ENCODE measurements at places on chromosomes 3 and 15.

GRCh38 chr15:58396181-58396580 is 35.6 kb upstream of the LIPC start:
- no peak for DNase-seq

DNA sequence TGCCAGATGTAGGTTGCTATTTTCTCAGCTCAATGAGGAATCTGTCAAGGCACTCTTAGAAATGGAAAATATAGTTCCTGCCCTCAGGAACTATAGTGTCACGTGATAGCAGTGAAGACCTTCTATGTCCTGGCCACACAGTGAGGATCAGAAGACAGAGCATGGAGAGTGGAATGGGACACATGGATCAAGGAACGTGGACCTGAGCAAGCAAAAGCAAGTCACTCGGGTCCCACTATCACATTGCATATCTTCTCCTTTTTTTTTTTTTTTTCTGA is 21.2 kb downstream of the SMAD3 start:
- no peak for DNase-seq

- no peak for DNase-seq
These were observed 120.3 kb downstream of the ASB7 start for GRCh38 chr15:100722551-100723314.

DNA sequence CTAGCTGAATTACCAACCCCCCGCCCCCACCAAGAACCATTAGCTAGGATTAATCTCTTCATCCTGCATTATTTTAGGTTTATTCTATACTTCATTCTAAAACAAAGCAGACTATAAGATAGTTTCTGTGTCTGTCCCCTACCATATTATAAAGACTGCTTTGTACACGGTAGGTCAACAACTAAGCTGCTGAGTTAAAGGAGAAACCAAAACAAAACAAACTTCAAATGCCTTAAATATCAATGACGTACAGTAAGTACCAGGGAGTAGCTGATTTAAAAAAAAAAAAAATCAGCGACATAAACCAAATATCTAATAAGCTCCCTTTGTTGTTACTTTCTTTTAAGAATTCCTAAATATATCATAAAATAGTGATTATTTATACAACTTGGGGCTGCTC is 7.8 kb upstream of the VGLL4 start:
- no peak for DNase-seq

GRCh38 chr15:31367730-31368344 is 41.2 kb downstream of the KLF13 start:
- no peak for DNase-seq

- peak; percentile 92 for DNase-seq
These were observed 55.3 kb downstream of the CCDC33 start for GRCh38 chr15:74291101-74292071.

DNA sequence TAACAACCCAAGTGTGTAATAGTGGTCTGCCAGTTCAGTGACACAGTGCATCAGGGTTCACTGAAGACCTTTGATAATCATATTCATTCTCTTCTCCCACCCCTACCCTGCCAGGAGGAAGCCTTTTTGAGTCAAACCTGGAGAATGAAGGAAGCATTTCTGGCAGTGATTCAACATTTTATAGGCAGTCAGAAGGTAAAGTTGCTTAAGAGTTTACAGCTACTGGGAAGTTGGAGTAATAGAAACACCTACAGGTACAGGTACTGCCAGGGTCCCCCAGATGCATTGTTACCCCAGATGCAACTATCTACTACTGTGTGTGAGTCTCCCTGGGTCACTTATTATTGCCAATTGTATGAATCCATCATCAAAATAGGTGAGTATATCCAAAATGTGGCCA is 146.9 kb upstream of the EIF1B start:
- DNase-seq: no peak

- DNase-seq: no peak
These were observed 81.8 kb downstream of the HMG20A start for GRCh38 chr15:77502379-77503095.

DNA sequence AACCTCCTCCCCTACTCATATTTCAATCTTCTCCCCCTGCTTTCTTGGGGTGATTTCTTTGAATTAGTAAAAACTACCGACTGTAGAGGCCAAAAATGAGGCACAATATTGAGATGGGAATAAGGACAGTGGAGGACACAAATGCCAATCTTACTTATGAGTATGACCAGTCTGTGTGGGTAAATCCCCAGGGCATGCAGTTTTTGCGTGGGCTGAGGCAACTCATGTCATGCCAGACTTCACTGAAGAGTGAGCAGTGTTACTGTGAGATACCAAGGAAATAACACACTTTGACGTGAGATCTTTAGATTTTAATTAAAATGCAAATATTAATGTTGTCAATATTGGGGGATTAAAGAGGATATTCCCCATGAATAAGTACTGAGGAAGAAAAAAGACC is 254.3 kb upstream of the ICE2 start:
- DNase-seq: no peak

DNA sequence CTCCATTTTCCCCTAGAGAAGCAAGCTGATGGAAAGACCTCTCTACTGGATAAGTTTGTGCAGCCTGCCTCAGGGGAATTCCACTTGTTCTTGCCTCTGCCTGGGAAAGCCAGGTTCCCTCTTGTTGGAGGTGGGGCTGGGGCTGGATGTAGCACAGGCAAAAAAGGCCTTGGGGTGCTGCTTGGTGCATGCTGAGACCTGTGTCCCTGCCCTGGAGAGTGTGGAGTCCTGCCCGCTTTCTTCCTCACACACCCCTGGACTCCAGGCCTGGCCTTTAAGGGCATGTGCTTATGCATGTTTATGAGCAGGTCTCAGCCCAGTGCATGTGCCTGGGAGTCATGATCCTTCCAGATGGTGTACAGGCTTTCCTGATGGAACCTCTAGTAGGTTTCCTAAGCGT is 23.5 kb upstream of the JMJD7 start:
- DNase-seq: no peak

- DNase-seq: no peak
These were observed 229.7 kb downstream of the SLCO3A1 start for GRCh38 chr15:92083190-92083589.

DNA sequence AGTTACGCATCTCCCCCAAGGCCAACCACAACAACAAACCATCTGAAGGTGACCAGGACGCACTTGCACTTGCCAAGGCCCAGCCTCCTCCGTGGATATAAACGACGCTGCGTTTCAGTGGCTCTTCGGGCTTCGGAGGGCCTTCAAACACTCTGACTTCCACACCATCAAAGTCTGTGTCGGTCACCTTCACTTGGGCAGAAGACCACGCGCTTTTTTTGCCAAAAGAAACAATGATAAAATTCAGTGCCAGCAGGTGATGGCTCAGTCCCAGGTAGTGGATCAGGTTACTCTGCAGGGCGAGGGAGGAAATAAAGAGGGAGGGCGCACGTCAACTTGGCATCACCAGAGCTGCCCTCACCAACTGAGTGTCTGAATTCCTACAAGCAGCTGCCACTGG is 63.0 kb downstream of the NCEH1 start:
- peak; percentile 91 for DNase-seq

DNA sequence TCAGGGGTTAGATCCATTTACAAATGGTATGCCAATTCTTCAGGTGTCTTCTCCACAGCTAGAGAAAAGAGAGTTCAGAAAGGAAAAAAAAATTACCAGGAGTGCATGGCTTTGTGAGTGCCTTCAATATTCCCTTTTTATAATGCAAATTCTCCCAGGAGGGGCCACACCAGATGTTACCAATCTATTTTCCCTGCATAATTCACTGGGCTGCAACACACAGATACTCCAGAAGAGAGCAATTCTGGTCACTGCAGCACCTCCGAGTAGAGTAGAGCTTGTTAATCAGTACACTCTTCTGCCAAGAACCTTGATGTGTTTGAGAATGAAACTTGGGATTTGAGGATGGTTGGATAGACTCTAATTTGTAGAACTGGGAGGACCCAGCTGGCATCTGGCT is 80.7 kb upstream of the SPRED1 start:
- no peak for DNase-seq

DNA sequence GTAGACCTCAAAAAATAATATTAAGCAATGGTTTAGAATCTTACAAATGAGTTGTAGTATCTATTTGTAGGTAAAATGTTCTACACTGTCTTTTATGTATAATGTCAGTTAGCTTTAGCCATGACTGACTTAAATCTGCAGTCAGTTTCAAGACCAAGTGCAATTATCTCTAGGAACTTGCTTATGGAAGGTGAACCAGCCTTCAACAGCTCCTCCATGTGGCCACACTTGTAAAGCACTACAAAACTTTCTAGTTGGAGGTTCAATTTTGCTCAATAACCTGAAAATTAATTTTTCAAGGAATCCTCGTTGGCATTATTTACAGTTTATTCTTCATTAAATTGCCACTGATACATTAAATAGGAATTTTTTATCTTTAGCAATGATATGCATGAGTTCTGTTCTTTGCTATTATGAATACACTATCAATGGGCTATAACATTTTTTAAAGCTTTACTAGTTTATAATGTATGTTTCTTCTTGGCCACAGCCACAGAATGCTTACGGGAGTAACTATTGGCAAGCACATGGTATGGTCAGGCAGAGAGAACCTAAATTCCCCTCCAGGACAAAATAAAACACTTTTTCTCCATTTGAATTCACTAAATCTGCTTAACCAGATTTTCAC is 315.3 kb upstream of the UBE2E2 start:
- peak; percentile 1 for DNase-seq

DNA sequence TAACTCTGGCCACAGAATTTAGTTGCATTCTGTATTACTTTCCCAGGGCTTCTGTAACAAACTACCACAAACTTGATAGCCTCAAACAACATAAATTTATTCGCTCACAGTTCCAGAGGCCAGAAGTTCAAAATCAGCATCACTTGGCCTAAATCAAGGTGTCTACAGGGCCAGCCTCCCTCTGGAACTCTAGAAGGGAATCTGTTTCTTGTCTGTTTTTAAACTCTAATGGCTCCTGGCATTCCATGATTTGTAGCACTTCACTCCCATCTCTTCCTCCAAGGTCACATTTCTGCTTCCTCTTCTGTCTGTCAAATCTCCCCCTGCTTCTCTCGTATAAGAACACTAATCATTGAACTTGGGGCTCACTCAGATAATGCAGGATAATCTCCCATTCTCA is 151.9 kb upstream of the ARPP21 start:
- no peak for DNase-seq

DNA sequence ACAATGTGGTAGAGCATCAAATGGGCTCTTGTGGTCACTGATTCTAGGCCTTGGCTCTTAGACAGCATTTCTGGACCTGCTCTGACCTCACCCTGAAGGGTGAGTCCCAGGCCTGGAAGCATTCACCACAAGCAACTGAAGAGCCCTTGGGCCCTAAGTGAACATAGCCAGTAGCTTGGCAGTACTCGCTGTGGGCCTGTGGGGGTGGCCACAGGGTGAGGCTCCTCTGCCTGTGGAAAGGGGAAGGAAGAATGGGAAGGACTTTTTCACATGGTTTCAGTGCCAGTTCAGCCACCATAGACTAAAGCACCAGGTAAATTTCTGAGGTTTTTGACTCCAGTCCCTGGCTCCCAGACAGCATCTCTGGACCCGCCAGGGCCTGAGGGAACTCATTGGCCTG is 5.1 kb upstream of the ZSCAN2 start:
- DNase-seq: no peak

DNA sequence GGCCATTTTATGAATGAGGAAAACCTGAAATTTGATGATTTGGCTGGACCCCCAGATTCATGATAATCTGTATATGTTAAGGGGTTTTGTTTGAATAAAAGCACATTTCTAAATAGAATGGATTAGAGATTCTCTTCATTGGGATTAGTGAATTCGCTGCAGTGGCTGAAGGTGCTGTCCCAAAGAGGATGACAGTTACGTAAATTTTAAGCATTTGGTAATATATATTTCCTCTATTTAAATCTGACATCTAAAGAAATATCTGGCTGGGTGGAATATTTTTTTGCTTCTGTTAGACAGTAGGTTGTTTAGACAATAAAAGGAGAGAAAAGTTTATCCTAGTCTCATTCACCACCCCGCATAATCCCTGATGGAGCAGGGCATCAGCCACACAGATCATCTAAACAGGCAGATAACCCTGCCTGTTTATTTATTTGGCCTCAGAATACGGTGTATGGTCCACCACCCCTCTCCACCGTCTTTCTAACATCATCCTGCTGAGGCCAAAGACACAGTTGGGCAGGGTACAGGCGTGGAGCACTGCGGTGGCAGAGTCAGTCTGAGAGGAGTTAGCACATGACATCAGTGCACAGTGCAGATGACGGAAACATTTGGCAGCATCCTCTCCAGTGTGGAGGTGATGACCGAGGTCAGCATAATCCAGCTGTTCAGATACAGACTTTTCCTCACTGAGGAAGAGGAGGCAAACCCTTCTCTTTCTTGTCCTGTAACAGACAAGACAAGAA is 20.4 kb upstream of the NFKBIZ start:
- DNase-seq: no peak

DNA sequence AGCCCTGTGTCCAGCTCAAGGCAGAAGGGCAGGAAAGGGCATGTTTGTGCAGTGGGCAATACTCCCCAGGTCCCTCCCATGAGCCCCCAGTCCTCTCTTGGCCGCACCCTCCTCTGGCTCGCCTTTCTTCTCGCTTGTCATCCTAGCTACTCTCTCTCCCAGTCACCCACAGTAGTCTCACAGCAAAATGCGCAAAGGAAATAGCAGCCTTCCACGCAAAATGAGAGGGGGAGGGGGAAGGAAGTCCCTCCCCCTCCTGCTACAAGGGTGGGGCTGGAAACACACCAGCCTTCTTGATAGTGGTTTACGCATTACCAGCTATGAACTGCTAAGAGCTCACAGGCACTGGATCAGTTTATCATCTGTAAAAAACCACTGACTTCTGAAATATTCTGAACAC is 83.8 kb downstream of the GADL1 start:
- no peak for DNase-seq

GRCh38 chr15:85491691-85492090 is 111.3 kb downstream of the AKAP13 start:
- DNase-seq: peak; percentile 69

DNA sequence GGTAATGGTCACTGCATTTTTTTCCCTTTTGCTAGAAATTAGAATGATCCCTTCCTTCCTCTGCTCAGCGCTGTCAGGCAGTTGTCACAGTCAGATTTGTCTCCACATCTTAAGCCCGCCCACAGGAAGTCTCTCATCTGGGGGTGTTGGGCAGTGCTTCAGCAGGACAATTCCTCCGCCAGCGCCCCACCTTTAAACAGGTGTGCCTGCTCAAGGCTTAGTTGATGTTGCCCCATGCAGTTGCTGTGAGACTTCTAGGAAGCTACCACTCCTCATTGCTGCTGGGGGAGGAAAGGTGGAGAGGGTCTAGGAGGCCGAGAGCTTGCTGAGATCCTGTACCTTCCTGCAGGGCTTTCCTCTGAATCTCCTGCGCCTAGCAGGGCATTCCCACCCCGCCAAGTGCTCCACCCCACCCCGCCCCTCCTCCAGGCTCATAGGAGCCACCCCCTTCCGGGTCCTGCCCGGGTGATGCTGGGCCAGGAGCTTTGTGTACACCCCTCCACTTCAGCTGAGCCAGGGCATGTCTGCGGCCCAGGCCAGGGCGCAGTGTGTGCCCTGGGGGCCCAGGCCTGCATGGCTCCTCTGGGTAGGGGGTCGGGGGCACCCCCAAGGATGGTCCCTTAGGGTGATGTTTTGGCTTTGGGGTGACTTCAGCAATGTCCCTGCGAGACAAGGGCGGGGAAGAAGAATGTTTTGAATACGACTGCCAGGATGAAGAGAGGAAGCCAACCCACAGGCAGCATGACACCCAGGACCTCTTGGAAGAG is 68.7 kb downstream of the TRAK1 start:
- DNase-seq: peak; percentile 84

GRCh38 chr15:75693501-75694240 is 19.0 kb downstream of the CSPG4 start:
- DNase-seq: no peak

- DNase-seq: no peak
These were observed 1.2 kb upstream of the ICE2 start for GRCh38 chr15:60480149-60480548.

- peak; percentile 5 for DNase-seq
These were observed 1114.3 kb downstream of the IGSF11 start for GRCh38 chr3:117920253-117920898.

Measured in NCI-H69 (cell line).